ENCODE measurements at places on chromosomes 1 and 21.

DNA sequence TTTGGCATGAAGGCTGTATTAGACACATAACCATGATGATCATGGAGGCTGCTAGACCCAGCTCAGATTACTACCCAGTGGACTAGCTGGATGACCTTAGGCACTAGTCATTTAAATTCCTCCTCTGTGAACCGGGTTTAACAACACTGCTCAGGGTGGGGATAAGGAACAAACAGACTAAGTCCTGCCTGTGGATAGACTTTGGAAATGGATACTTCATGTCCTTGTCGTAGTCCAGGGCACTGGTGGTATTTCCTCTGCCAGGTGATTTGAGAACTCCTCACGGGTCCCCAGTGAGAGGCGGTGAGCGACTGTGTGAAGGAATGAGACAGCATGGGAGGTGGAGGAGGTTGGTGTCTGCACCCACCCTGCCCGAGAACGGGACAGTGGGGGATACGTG lies 72.9 kb upstream of the SELENON start:
- DNase-seq, result no peak

GRCh38 chr1:222009105-222009730 lies 267.3 kb upstream of the DUSP10 start:
- no peak for DNase-seq

DNA sequence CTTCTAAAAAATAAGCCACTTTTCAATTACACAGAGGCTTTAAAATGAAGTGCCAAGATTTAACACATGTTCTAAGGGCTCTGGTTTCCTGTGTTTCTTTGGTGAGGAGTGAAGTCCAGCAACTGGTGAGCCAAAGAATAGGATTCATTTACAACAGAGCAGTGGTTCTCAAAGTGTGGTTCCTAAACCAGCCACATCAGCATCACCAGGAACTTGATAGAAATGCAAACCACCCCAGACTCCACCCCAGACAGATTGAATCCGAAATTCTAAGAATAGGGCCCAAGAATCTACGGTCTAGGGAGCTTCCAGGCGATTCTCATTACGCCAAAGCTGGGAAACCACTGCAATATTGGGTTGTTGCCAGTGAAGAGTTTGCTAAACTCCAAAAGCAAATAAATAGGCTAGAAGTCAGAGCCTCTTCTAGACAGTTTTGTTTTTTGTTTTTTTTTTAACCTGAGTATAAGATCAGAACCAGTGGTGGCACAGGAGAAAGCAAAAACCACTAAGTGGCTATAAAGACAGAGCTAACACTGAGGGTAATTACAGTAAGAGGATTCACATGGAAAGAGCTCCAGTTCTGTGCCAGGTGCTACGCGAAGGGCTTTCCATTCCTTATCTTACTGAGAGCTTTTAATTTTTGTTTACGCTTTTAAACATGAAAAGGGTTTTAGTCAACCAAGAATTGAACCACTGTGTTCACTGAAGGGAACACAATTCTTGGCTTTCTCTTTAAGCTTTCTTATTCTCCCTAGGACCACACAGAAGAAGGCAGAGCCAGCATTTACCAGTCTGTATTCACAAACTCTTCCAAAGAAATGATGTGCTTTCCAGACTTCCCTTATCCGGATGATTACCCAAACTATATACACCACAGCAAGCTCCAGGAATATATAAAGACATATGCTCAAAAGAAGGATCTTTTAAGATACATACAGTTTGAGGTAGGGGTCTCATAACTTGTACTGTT lies 42.4 kb upstream of the FMO2 start:
- no peak for DNase-seq

- no peak for DNase-seq
These were observed 20.0 kb upstream of the CDCA8 start for GRCh38 chr1:37672136-37672870.

DNA sequence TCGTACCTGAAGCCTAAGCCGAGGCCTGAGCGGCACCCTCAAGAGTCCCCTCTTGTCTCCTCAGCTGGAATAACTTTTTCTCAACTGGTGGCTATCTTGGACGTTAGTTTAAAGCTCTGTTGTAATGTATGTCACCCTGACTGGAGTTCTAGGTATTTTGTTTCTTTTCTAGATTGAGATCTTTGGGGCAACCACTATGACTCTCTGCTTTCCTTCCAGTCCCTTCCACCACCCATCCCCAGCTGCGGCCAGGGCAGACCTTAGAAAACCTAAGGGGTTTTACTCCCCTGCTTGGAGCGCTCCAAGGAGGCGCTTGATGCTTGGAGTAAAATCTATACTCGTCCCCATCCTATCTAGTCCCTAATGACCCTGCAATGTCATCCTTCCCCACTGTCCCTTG lies 74.6 kb upstream of the MRPS6 start:
- no peak for DNase-seq

GRCh38 chr1:1264868-1265272 lies 8.8 kb downstream of the UBE2J2 start:
- no peak for DNase-seq

DNA sequence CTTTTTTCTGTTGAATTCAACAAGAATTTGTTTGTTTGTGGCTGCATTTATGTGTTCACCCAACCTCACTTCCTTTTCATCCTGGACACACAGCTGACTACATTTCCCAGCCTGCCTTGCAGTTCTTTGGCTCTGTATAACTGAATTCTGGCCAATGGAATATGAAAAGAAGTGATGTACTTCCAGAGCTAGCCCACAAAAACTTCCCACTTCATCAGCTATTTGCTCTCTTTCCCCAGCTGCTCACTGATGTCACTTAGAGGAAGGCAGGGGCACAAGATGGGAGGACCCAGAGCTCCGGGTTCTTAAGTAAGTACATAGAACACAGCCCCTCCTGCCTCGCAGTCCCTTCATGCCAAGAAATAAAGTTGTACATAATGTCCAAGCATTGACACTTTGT lies 235.0 kb upstream of the FGGY start:
- peak; percentile 26 for DNase-seq

GRCh38 chr1:55594701-55595100 lies 379.5 kb upstream of the USP24 start:
- DNase-seq, result no peak

GRCh38 chr1:240004086-240004749 lies 87.5 kb upstream of the FMN2 start:
- DNase-seq, result no peak

GRCh38 chr21:35485364-35485763 lies 436.3 kb upstream of the RUNX1 start:
- no peak for DNase-seq

DNA sequence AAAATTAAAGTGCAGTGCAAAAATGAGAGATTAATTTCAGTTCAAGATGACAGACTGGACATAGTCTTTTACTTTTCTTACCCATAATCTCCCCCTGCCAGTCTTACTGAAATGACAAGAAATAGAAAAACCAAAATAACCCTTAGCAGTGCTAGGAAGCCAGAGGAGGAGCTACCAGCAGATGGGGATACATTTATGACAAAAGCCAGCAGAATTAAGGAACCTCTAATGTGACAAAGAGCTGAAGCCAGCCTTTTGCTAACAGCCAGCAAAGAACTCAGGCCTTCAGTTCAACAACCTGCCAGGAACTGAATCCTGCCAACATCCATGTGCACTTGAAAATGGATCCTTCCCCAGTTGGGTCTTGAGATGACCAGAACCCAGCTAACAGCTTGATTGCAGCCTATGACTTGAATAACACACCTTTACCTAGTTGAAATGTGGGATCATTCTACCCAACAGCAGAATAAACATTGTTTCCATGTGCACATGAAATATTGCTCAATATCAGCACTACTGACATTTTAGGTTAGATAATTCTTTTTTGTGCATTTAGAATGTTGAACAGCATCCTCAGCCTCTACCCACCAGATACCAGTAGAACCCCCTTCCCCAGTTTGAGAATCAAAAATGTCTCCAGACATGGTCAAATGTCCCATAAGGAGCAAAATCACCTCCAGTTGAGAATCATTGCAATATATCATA lies 7.9 kb upstream of the TRAF5 start:
- DNase-seq, result no peak

DNA sequence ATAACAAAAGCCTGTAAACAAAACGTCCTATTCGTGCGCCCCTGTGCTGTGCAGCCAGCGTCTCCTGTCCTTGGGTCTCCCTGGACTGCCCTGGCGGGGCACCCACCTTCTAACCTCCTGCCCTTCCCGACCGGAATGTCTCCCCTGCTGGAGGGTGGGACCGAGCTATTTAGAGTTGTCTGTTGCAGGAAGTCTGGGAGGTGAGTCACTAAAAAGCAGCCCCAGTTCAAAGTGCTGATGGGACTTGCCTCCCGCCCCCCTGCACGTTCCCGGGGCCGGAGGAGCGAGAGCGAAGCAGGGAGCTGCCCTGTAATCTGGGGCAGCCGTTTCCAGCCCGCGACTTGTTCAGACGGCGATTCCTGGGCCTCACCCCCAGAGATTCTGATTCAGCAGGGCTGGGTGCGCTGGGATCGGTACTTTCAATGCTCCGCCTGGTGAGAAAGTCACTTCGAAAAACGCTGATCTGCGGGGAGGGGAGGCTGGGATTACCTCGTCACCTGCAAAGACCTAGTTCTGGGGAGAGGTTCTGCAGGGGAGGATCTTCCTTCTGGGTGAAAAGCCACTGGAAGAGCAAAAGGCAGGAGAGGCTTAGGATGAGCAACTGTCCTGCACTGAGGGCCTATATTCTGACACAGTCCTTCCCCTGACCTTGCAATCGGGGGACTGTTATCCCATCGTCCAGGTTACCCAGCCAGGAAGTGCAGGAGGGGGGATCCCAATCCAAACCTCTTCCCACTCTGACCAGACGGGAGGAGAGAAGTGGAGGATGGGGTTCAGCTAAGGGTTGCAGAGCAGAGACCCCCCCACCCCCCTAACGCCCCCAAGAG lies 1.2 kb upstream of the DHRS3 start:
- no peak for DNase-seq

DNA sequence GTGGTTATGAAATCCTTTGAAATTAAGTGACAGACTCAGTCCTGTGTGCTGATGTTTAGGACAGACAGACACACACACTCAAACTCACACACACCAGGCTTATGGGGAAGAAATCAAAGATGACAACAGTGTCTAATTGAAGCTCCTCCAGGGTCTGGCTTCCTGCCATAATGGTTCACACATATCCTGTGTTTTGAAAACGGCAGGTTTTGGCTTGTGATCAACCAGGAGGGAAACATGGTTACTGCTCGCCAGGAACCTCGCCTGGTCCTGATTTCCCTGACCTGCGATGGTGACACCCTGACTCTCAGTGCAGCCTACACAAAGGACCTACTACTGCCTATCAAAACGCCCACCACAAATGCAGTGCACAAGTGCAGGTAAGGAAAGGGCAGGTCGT lies 4.6 kb downstream of the MTARC1 start:
- DNase-seq, result no peak

DNA sequence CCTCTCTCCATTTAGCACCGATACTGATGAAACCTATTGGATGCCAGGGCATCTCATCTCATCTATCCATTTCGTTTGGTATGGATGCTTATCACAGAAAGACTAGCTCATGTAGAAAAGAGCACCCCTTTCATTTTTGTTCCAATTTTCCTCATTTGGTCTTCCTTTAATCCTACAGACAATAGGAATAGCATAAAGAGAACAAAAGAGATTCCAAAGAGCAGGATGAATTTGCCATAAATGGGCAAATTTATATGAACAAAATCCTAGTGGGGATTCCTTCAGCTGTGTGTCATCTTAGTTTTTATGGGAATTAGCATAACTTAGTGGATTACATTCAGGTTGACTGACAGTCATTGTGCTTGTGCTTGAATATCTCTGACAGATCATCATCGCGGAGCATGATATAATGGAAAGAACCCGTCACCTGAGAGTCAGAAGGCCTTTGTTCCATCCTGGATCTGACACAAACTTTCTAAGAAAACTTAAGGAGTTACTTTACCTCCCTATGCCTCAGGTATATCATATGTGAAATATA lies 777.5 kb upstream of the ADGRL2 start:
- no peak for DNase-seq

DNA sequence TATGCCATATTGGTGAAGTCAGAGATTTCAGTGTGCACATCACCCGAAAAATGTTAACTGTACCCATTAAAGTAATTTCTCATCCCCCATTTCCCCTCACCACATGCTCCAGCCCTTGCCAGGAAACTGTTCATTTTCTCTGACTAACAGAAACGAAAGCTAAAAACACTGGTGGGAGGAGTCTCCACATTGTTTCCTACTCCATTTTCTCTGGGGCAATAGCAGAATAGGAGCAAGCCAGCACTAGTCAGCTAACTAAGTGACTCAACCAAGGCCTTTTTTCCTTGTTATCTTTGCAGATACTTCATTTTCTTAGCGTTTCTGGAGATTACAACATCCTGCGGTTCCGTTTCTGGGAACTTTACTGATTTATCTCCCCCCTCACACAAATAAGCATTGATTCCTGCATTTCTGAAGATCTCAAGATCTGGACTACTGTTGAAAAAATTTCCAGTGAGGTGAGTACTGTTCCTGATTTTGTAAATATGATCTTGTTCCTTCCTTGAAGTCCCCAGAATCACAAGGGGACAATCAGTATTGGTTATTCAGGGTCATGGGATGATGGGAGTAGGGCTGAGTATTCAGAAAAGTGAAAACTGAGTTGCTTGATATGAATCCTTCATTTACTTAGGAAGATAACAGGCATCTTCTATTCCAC lies at the start of gene IFI16:
Gene IFI16 (plus strand): TSS at position 204 of the 658 bp plus-strand sequence. CDS start 4,774 bp downstream, outside the sequence.
- no peak for DNase-seq

GRCh38 chr1:46364612-46365011 lies 24.0 kb downstream of the NSUN4 start:
- DNase-seq, result no peak

DNA sequence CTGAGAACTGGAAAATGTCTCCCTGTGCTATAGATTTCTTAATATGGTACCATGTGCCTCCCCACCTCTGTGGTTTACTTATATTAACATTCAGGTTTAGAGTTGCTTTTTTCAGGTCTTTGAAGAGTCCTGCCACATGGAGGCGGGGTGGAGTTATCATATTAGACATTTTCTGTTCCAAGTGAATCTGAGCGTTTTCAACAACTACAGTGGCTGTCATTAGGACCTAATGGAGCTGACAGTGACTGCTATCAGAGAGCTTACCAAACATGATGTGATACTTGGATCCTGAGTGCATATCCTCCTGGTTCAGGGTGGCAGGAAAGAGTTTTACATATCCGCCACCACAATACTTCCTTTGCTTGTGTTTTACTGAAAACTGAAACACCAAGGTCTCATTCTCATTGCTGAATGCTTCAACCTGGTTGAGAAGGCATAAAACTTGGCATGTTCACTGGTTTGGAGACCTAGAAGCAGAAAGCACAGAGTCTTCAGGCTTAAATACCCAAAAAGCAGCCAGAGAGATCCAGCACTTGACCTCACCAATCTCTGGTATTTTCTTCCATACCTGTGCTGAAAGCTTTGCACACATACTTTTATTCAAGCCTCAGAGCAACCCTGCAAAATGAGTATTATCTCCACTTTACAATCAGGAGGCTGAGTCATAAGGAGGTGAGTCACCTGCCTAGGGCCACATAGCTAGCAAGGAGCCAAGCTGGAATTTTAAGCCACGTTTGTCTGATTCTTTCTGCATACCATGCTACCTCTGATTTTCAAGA lies 47.4 kb upstream of the OSBPL9 start:
- DNase-seq, result no peak

GRCh38 chr1:185594786-185595410 lies 139.3 kb upstream of the HMCN1 start:
- no peak for DNase-seq
